Aorta (tissue), 5 donors: ENCODE measurements at places on chromosomes 2 and 18. TPM values are rescaled to one million over a fixed set of nuclear protein-coding genes. Genes with fewer than 3 reads are reported as not detected.

Gene IL1RL2
- total RNA-seq = 0.54 TPM

Gene SERPINB13
- total RNA-seq = not detected

DNA sequence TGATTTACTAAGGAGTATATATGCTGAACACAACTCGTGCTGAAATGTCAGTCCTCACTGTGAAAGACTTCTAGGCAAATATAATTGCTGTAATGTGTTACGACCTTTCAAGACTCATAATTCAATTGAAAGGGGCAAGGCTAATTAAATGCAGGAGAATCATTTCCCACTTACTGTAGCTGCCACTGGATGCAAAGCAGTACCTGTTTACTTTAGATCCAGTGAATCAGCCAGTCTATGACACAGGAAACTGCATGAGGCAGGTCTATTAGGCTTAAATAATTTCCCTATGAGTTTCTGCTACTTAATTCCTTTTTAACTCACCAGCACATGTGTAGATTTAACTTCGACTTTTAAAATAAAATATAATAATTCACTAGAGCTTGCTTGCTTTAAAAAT lies 125.6 kb downstream of the CTNNA2 start:
- no peaks in the 10 kb centered on the region for H3K36me3 ChIP-seq
- H3K27me3 ChIP-seq = peaks cover 2% of the 10 kb centered on the region
- H3K4me1 ChIP-seq = no peaks in the 10 kb centered on the region
- DNase-seq = no peak
- H3K4me3 ChIP-seq = no peak overlapping the region

DNA sequence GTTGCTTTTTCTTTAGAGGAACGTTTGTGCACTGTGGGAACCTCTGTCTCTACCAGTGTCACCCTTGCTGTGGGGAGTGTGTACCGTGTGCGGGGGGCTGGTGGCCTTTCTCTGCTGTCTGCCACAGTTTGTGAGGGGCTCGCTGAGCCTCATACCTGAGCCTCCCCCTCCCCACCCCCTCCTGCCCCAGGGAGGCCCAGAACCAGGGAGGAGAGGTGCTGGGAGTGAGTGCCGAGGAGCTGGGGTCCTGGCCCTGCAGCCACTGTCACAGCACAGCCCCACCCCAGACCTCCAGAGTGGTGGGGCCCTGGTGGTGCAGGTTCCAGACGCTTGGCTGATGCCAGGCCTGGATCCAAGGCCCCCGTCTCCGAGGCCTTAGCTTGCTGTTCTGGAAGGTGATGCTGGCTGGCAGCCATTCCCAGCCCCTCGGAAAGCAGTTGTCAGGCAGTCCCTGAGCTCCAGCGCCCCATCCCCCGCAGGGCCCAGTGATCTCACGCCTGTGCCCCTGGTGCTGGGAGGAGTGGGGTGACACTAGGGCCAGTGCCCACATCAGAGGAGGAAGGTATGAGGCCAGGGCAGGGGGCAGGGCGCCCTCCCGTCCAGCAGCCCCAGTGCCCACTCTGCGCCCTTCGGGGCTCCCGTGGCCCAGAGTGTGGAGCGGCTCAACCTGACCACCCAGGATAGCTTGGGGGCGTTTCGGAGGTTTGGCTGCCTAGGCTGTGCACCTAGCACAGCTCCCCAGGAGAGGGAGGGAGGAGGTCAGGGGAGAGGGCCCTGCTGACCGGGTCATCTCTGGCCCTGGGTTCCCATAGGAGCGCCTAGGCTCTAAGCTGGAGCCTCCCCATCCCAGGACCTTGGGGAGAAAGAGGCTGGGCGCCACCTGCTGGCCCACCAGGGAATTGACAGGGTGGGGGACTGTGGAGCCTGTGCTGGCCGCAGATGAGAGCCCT lies 53.0 kb upstream of the ALPP start:
- DNase-seq = peak; percentile 89
- no peak overlapping the region for H3K27ac ChIP-seq
- H3K27me3 ChIP-seq = no peaks in the 10 kb centered on the region
- H3K4me3 ChIP-seq = no peak overlapping the region

GRCh38 chr18:48028696-48029095 lies 98.2 kb upstream of the SMAD2 start:
- H3K27me3 ChIP-seq = no peaks in the 10 kb centered on the region
- DNase-seq = peak; percentile 60

DNA sequence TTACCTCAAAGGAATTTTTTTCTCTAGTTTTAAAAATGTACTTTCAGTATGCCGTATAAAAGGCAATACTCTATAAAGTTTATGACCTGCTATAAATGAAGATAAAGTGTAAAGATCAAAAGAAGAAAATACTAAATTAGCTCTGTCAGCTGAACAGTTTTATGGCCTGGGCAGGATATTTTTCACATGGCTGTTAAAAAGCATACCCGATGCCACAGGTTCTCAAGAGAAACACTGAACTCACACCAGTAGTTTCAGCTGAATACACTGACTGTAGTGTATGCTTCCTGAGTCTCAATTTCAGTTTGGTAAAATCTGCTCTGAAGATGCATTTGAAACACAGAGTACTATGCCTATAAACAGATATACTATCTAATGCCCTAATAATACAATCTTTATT lies 126.0 kb downstream of the PIGN start:
- no peak for DNase-seq
- no peak overlapping the region for H3K27ac ChIP-seq
- no peaks in the 10 kb centered on the region for H3K27me3 ChIP-seq
- peaks cover 3% of the 10 kb centered on the region for H3K36me3 ChIP-seq
- H3K4me1 ChIP-seq = no peaks in the 10 kb centered on the region
- no peak overlapping the region for H3K4me3 ChIP-seq

DNA sequence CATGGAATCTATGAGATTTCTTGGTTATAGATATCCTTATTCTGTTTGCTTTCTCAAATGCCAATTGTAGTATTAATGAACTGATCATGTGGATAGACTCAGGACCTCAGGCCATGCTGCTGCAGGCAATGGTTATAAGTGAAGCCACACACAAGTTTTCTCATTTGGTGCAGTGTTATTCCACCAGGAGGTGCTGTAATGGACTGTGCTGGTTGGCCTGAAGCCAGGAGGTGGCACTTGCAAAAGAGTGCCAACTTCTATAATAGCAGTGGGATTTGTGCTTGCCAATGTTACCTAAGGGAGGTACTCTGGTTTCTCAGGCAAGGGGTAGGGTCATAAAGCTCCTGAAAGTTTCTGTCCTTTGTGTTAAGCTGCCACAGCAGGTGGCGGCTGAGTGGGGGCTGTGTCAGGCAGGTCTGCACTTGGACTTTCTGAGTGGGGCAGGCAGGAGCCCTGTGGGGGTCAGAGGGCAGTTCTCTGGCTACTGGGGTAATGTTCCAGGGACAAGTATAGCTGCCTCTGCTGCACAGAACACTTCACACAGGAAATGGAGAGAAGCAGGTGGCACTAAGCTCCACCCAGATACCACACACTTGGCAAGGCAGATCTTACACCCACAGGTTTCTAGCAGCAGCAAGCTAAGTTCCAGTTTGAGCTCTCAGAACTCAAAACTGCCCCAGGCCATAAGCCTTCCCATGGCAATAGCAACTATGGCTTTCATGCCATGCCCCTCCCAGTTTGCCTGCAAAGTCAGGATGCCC lies 352.6 kb upstream of the CWC22 start:
- no peak overlapping the region for H3K27ac ChIP-seq
- H3K27me3 ChIP-seq = no peaks in the 10 kb centered on the region
- no peaks in the 10 kb centered on the region for H3K4me1 ChIP-seq
- no peak for DNase-seq

DNA sequence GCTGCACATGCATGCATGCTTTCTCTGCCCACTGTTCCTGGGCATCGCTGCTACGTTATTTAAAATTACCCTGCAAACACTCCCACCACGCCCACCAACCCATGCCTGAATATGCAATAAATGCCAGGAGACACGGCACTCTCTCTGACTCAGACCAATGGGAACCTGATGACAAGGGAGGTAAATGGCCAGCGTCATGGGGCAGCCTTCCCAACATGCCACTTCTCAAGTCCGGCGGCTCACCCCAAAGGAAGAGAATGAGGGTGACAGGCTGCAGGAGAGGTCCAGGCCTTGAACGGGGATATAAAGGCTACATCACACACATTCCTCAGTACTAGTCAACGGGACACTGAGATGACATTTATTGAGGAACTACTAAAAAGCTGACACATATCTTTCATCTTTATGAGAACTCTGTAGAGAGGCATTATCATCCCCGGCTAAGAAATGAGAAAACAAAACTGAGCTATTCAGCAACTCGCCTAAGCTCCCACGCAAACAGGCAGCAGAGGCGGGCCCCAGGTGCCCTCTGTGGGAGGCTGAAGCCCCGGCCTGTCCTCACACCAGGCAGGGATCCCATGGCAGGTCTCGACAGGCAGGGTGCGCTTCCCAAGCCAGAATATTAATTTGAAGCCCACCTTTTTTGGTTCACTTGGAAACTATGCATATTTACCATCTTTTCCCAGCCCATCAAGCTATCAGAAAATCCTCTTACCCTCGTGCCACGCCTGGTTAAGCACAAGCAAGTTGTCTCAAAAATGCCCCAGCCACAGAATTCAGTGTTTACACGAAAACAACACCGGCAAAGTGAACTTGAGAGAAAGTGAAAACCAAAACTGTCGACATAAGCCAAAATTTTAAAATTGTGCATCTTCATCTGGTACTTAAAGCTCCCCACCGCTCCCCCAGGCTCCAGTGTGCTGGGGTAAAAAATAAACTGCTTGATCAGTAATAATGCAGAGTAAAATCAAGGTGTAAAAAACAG lies 166.3 kb downstream of the HDAC4 start:
- DNase-seq = no peak
- H3K4me3 ChIP-seq = no peak overlapping the region
- H3K36me3 ChIP-seq = no peaks in the 10 kb centered on the region
- H3K4me1 ChIP-seq = no peaks in the 10 kb centered on the region

- DNase-seq = peak; percentile 70
- no peaks in the 10 kb centered on the region for H3K27me3 ChIP-seq
- H3K4me1 ChIP-seq = no peaks in the 10 kb centered on the region
- no peak overlapping the region for H3K27ac ChIP-seq
- no peaks in the 10 kb centered on the region for H3K36me3 ChIP-seq
These were observed 189.5 kb downstream of the TFCP2L1 start for GRCh38 chr2:121095257-121096080.

Gene TNS1
- total RNA-seq = 1,949 TPM

DNA sequence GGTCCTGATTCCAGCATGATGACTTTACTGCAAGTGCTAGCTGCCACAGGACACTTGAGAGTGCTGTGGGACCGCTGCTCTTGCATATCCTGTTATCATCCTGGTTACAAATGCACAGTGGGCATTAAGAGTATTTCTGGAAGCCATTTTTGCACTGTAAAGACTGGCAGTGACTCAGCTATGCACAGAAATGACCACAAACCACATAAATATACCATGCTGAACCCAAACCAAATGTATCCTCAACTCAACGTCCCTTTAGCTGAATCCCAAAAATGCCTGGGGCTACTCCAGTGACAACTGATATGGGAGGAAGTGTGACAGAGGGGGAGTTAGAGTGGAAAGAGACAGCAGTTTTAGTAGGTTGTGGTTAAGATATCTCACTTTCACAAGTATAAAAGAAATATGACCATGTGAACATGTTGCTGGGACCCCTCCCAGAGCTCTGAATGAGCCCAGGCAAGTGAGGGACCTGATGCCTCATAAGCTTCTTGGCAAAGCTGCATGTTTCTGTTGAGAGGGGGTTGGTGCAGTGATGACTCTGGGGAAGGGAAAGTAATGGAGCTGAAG lies 37.3 kb downstream of the RHBDD1 start:
- H3K4me1 ChIP-seq = peaks cover 2% of the 10 kb centered on the region
- DNase-seq = no peak
- no peaks in the 10 kb centered on the region for H3K27me3 ChIP-seq
- H3K27ac ChIP-seq = no peak overlapping the region
- peaks cover 4% of the 10 kb centered on the region for H3K36me3 ChIP-seq

Gene PDCL3
- 24.7 TPM for total RNA-seq

Gene TMEM178A
- 2.0 TPM for total RNA-seq

DNA sequence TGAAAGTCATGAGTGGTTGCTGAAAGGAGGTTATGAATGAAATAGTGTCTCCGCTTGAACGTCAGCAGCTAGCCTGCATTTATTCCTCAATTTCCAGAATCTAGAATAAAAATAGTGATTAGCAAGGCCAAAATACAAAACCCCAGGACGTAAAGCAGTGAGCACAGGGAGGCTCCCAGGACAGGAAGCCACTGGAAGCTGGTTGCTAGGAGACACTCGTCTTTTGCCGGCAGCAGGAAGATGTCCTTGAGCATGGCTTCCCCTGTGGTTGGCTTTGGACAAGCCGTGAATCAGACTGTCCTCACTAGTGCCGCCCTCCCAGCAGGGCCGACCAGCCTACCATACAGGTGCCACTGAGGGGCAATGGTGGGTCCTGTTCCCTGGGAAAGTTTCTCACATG lies 374.4 kb downstream of the MTX2 start:
- no peaks in the 10 kb centered on the region for H3K36me3 ChIP-seq
- H3K4me3 ChIP-seq = no peak overlapping the region
- no peaks in the 10 kb centered on the region for H3K27me3 ChIP-seq
- no peak for DNase-seq

Gene KLHL29
- total RNA-seq = 11.4 TPM

GRCh38 chr18:7482342-7482741 lies 84.8 kb upstream of the PTPRM start:
- no peak overlapping the region for H3K4me3 ChIP-seq
- H3K27ac ChIP-seq = no peak overlapping the region
- no peaks in the 10 kb centered on the region for H3K27me3 ChIP-seq
- H3K36me3 ChIP-seq = no peaks in the 10 kb centered on the region

DNA sequence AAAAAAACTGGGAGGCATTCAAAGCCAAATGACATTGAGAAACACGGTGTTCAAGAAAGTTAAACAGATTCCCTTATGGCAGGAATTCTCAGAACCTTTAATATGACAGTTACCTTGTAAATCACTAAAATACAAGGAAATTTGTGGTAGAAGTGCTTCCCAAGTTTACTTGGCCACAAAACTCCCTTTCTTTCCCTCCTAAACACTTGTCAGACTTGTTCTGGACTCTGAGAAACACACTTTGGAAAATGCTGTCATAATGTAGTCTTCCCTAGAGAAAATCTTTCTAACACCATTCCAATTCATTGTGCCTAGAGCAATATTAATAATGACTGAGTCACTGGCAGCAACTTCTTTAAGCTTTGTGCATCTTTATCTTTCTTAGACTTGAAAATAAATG lies 140.4 kb downstream of the ANKRD44 start:
- no peak for DNase-seq
- H3K36me3 ChIP-seq = no peaks in the 10 kb centered on the region
- no peak overlapping the region for H3K4me3 ChIP-seq
- H3K27ac ChIP-seq = no peak overlapping the region

DNA sequence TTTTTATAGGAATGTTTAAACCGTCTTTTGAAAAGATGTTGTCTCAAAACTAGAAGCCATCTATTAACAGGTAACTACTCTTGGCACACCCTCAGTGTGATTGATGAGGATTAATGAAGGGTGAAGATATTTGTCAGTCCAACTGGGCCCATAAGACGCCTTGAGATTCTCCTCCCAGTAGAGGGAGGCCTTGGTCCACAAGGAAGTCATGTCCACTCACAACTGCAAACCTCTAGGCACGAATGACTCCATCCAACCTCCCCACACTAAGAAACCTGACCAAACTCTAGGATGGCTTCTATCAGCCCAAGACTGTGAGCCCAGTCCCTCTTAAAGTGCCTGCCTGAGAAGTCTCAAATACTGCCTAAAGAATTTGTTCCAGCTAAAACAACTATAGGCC lies 19.2 kb upstream of the GRP start:
- no peak overlapping the region for H3K4me3 ChIP-seq
- no peaks in the 10 kb centered on the region for H3K36me3 ChIP-seq
- no peak for DNase-seq
- no peaks in the 10 kb centered on the region for H3K27me3 ChIP-seq

GRCh38 chr2:240338274-240338673 lies 97.2 kb upstream of the GPC1 start:
- no peaks in the 10 kb centered on the region for H3K36me3 ChIP-seq
- H3K27me3 ChIP-seq = no peaks in the 10 kb centered on the region
- H3K27ac ChIP-seq = no peak overlapping the region
- no peaks in the 10 kb centered on the region for H3K4me1 ChIP-seq

Gene SNORC
- total RNA-seq = 1.7 TPM
